ENCODE measurements at places on chromosomes 5 and 9.
A peak's percentile ranks its signal among the peaks of the same experiment; 100 is the strongest.

- DNase-seq = no peak
These were observed 104.0 kb upstream of the ACTBL2 start for GRCh38 chr5:57586649-57587048.

DNA sequence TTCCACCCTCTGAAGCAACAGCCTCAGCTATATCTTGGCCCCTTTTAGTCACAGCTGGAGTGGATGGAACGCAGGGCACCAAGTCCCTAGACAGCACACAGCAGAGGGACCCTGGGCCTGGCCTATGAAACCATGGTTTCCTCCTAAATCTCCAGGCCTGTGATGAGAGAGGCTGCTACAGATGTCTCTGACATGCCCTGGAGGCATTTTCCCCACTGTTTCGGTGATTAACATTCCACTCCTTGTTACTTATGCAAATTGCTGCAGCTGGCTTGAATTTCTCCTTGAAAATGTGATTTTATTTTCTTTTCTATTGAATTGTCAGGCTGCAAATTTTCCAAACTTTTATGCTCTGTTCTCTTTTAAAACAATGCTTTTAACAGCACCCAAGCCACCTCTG is 384.8 kb downstream of the PRR16 start:
- DNase-seq = no peak

- peak; percentile 91 for DNase-seq
These were observed 157.1 kb downstream of the ZNF462 start for GRCh38 chr9:107020040-107020530.

- DNase-seq = no peak
These were observed 32.6 kb upstream of the ACO1 start for GRCh38 chr9:32351845-32352244.

DNA sequence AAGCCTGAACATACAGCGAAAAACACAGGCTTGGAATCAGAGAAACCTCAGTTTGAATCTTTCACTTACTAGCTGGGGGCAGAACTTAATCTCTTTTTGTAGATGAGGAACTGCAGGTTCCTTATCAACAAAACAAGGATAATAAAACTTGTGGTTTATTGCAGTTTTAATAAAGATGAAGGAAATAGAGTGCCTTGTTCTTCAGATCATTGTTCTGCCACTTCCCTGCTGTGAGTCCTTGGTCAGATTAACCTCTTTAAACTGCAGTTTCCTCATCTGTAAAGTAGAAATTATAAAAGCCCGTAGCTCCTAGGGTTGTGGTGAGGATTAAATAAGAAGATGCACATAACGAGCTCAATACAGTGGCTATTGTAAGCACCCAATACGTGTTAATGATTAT is 57.4 kb downstream of the FEM1C start:
- DNase-seq = no peak

All from HCEC 1CT (cell line).